LNCaP clone FGC (cell line): ENCODE measurements at places on chromosomes 5 and 9.
A peak's percentile ranks its signal among the peaks of the same experiment; 100 is the strongest.

DNA sequence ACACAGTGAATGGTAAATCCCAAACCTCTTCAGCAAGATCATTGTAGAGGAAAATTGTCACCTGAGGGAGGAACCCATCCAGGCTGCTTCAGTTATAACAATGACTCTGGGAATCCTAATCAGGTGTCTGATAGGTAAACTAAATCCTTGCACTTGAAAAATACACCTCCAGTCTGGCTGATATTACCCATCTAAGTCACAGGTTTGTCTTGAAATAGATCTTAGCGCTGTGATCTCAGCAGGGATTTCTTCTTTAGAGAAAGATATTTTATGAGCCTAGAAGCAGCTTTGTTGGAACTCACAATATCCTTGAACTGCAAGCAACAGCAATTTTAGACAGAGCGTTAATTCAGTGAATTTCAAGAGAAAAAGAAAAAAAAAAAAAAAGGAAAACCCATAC, 149.7 kb downstream of the SGCD start:
- no peak for DNase-seq

- no peak for DNase-seq
These were observed 128.3 kb downstream of the MLLT3 start for GRCh38 chr9:20494035-20494434.

DNA sequence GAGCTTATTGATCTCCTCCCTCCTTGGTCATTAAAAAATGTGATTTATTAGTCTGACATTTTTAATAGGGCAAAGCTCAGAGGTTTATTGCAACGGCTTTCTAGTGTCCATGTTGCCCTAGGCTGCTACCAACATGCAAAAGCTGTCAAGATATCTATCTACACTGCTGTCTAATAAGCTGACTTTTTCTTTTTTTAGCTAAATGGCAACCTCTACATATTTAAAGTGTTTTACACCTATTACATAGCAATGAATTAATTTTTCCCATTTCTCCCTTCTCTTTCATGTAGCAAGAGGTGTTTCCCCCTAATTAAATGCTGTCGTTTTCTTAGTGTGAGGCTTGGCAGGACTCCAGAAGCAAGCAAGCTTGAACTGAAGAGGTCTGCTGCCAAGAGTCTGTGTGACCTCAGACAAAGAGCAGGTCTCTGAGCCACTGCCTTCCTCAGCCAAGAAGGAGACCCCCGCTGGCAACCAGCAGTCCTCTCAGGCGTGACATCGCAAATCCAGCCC, 79.4 kb downstream of the GAS1 start:
- DNase-seq: no peak

DNA sequence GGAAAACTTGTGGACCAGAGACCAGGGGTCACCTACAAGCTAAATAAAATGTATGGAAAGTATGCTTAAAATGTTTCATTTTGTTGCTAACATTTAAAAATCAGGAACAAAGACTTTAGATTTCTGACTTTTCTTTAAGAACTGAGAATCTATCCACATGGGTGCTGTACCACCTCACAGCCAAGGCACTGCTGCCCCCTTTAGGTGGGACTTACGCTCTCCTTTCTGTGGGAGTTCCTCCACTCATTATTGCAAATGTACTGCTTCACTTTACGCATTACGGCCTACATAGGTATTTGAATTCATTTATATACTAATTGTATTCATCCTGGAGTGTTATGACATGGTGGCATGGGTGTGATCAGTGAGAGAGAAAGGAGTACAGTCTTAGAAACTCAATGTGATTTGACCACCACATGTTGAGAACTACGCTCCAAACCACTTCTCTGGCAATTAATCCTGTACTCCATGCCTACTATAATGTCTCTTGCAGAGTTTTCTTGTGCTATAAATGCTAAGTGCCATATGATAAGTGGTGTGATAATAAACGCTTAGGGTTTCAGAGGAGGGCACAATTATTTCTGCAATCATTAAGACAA, 24.7 kb upstream of the CETN3 start:
- no peak for DNase-seq

- no peak for DNase-seq
These were observed 30.6 kb upstream of the COL5A1 start for GRCh38 chr9:134611046-134611445.

- no peak for DNase-seq
These were observed 66.7 kb downstream of the IRX1 start for GRCh38 chr5:3662344-3662743.

DNA sequence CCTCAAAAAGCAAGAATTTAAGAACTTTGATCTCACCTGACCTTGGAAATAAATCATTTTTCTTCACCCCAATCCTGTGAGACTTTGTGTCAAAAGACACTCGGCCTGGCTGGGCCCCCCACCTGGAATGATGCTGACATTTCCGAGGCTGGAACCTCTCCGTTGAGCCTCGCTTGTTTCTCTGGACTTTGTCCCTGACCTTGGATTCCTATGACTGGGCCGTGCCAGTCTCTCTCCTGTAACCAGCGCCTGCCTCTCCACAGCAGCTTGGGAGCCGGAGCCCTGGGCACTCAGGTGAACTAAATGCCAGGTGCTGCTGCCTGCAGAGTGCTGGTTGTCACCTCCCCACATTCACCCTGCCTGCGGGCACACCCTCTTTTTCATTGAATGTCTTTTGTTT, 62.7 kb downstream of the RETREG1 start:
- DNase-seq: no peak

DNA sequence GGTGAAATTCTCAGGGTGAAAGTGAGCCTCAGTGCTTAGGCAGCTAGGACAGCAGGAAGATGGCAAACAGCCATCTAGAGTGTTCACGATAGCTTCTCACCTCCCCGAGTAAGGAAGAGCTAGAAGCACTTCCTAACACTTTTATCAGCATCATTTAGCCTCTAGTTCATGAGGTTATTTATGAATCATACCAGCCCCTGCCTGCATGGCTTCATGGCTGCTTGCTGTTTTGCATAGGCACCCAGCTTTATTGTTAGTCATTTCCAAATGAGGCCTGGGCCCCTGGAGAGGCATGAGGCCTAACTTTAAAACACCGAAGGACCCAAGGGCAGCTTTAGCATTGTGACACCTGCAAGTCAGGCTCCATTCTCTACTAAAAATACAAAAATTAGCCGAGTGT, 134.9 kb upstream of the PANK3 start:
- no peak for DNase-seq

DNA sequence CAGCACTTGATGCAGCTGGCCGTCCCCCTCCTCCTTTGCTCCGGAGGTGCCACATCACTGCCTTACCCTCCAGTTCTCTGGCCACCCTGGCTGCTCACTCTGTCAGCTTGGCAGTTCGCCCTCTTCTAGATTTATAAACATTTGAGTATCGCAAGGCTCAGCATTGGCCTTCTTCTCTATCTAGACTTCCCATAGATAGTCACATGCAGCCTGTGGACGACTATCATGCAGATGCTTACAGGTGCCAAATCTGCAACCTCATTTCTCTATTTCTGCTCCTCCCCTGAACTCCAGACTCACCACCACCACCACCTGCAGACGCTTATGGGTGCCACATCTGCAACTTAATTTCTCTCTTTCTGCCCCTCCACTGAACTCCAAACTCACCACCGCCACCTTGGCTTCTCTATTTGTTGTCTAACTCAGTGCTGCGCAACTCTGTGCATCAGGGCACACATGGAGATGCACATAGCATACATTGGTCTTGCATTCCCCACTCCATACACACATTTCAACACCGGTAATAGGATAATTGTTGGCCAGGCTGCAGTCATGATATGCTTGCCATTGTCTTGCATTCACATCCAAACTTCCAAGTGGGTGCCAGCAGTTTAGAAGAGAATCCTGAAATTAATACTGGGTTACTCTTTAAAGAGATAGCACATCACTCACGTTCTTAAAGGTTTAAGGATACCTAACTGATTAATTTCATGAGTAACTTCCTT, 1.9 kb upstream of the DAP start:
- no peak for DNase-seq

DNA sequence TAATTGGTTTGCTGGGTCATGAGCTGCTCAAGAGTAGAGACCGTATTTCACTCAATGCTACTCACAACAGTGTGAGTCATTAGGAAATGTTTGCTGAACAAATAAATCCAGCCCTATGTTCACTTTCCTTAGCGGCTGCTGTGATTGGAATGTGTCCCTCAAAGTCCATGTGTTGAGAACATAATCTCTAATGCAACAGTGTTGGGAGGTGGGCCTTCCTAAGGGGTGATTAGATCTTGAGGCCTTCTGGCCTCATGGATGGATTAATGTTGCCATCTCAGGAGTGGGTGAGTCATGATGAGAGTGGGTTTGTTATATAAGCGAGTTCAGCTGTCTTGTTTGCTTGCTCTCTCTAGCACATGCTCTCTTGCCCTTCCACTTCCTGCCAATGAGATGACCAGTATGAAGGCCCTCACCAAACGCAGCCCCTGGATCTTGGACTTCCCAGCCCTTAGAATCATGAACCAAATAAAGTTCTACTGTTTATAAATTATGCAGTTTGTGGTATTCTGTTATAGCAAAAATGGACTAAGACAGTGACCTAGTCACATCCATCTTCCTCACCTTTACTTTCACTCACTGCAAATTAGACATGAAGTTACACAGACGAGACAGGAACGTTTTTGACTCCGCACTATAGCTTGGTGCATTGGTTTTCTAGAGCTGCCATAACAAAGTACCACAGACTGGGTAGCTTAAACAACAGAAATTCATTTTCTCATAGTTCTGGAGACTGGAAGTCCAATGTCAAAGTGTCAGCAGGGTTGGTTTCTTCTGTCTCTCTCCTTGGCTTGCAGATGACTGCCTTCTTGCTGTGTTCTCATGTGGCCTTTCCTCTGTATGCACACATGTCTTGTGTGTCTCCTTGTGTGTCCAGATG, 50.9 kb upstream of the FAM169A start:
- DNase-seq: peak; percentile 51

- DNase-seq: no peak
These were observed 21.7 kb downstream of the SLF1 start for GRCh38 chr5:94640176-94640575.

DNA sequence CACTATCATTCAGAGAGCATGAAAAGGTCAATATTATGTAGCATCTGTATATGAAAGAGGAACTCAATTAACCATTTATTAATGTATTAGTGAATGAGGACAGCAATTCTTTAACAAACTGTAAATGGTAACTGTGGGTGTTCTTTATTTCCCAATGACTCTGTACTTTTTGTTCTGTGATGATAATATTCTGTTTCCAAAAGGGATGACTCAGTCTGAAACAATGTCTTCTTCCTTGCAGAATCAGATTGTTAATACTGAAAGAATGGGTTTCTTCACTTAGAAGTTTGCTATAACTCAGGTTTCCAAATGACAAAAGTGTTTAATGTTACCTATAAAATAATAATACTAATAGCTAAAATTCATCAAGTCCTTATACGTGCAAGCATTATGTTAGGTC, 1518.7 kb upstream of the WWC1 start:
- no peak for DNase-seq

DNA sequence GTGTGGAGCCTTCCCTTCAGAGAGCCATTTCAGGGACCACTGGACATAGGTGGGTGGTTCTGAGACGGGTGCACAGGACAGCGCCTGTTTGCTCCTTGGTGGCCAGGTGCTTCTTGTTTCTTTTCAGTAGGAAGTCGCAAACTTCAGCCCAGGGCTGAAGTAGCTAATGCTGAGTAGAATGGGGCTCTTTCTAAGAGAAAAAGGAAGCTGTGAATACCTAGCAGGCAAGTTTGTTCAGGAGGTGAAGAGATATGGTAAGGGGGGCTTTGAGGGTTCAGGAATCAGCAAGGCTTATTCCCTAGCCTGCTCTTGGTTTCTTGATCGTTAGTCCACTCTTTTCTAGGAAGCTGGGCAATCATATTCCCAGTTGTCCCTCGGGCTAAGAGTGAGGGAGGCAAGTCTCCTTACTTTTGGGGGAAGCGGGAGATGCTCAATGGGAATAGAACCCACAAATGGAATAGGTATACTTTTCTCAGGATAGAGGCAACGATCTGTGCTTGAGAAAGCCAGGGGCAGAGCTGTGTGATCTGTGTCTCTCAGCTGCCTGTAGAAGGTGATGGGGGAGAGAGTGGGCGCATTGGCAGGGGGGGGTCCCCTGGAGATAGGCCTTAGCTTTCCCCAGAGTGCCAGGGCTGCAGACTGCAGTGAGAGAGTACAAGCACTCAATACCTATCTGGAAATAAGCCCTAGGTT, 1.9 kb upstream of the PURA start:
- no peak for DNase-seq

GRCh38 chr5:59301727-59302126, 591.8 kb downstream of the PDE4D start:
- DNase-seq: no peak

DNA sequence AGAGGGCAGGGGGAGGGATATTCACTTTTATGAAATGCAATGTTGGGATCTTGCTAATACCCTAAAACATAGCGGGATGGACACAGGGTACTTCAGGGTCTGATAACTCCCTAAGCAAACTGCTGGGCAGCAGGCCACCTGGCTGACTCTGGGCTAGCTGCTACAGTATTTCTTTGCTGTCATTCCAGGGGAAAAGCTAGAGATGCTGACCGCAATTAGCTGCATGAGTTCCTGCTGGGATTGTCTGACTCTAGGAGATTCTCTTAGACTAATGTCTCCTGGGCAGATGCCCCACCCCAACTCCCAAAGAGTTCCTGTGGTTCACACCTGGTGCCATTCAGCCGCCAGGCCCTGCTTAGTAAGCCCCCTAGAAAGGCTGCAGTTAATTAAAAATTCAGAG, 69.9 kb downstream of the PSAT1 start:
- no peak for DNase-seq

DNA sequence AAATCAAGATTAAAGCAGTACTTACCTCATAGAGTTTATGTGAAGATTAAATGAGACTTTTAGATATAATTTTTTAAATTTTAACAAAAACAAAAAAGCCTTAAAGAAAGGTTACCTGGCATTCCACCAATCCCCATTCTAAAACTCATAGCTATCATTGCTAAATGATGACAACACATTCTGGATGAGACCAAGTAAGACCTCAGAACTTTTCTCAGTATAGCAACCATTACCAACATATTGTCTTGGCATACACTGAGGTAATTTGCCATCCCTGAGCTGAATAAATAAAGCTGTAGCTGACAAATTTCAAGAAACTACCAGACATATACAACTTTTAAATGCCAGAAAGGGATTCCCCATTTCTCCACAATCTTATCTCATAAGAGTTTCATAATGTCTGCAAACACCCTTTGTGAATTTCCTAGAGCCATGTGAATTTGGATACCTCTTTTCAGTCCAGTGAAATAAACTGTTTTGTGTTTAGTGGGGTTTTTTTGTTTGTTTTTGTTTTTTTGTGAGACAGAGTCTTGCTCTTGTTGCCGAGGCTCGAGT, 29.5 kb downstream of the RANBP3L start:
- no peak for DNase-seq

GRCh38 chr5:1009359-1010180, 968 bp downstream of the NKD2 start:
- no peak for DNase-seq

GRCh38 chr5:158382473-158382872, 523.5 kb upstream of the CLINT1 start:
- DNase-seq: no peak

DNA sequence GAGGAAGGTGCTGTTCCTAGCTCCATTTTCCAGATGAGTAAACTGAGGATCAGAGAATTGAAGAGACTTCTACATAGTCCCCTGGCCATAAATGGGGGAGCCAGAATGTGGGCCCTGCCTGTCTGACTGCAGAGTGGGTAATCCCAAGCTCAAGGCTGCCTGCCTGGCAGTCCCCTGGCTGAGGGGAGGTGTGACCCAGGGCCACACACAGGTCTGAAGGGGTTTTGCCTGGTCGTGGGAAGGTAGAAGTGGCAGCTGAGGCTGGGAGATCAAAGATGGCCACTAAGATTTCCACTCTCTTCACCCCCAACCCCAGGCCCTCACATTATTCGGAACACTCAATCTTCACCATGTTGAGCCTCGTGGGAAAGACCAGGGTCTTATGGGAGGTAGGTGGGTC, 176.3 kb downstream of the MACROH2A1 start:
- DNase-seq: no peak
